ELR (cell line): ENCODE measurements at places on chromosomes 12 and 14.
A peak's percentile ranks its signal among the peaks of the same experiment; 100 is the strongest.

GRCh38 chr12:99914206-99914605 is 70.5 kb downstream of the ANKS1B start:
- DNase-seq, result no peak

GRCh38 chr12:15011162-15011561 is 38.3 kb downstream of the PDE6H start:
- peak; percentile 24 for DNase-seq

- peak; percentile 51 for DNase-seq
Observed at GRCh38 chr12:28569698-28570411, 379.6 kb downstream of the CCDC91 start.

DNA sequence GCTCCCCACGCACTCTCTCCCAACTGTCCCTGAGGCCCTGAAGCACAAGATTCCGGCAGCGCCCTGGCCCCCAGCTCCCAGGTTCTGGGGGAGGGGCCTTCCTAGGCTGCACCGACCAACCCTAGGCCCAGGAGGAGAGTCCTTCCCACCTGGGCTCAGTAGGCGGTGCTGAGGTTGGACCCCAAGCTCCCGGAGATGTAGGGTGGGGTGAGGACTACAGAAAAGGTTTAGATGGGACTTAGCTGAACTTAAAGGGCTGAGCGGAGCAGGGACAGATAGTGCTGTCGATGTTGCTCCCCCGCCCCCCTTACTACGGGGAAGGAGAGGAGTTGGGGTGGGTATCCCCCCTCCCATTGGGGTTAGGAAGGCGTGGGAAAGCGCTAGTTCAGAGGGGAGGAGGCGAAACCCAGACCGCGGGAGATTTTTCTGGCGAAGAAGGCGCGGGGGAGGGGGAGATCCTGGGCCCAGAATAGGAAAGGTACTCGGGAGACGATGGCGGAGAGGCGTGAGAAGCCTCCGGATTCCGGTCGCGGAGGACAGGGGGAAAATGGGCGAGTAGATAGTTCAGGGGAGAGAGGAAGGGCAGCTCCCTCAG is 4.2 kb upstream of the BAZ2A start:
- DNase-seq, result peak; percentile 48

- peak; percentile 35 for DNase-seq
Observed at GRCh38 chr14:31096255-31096654, 70.1 kb upstream of the STRN3 start.

DNA sequence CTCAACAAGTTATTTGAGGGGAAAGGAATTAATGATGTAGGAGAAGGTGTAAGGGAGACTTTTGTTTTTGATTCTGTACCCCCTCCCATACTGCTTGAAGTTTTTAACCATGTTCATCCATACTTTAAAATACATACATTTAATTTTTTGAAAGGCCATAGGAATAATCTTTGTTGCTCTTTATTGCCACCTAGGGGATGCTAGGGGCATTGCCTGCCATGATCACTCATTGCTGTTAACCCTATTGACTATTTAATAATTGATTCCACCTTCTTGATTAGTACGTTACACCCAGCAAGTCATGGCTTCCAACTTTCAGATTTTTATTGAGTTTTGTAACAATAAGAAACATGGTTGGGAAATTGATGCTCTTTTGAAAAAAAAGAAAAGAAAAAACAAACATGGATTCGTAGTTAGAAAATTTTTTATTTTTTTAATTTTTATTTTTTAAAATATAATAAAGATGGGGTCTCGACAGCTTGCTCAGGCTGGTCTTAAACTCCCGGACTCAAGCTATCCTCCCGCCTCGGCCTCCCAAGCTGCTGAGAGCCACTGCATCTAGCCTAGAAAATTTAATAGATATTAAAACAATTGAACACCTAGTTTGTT is 8.5 kb upstream of the PRKAB1 start:
- peak; percentile 52 for DNase-seq

GRCh38 chr14:75859746-75860145 is 122.0 kb downstream of the TGFB3 start:
- DNase-seq, result no peak

- no peak for DNase-seq
Observed at GRCh38 chr12:40033242-40033630, 72.6 kb downstream of the SLC2A13 start.

DNA sequence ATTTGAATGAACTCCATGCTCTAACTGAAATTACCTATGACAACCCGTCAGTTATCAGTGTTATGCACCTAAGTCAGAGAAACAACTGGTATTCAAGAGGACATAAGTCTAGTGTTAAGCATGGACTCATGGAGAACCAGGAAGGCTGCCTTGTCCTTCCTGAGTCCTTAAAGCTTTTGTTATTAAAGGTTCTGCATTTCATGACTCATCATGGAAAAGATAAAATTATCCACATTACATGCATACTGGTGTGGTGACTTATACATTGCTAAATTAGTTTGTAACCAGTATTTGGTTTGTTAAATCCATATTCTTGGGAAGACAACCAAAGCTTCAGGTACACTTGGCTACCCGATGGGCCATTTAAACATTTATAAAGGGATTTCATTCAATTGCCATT is 6.5 kb upstream of the OR4E1 start:
- peak; percentile 86 for DNase-seq

DNA sequence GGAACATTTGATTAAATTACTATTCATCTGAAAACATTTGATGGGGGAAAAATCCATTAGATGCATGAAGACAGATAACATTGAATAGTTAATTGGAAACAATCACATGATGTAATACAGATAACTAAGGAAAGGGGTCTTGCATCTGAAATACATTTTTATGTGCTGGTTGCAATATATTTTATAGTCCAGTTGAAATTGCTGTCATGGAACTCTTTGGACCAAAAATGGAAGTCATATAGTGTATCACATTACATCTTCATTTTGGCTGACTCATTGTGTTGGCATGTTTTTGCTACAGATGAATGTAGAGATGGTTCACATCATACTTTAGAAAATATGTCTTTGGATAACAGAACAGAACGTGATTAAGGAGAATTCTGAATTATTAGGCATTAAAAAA is 43.0 kb upstream of the GNPNAT1 start:
- peak; percentile 92 for DNase-seq

- peak; percentile 3 for DNase-seq
Observed at GRCh38 chr14:29741909-29742401, 185.7 kb downstream of the PRKD1 start.

GRCh38 chr12:75099210-75099609 is 110.4 kb downstream of the KCNC2 start:
- DNase-seq, result peak; percentile 10
